ENCODE measurements at places on chromosomes 3 and 15. TPM values are rescaled to one million over a fixed set of nuclear protein-coding genes. Genes with fewer than 3 reads are reported as not detected.

- DNase-seq, result no peak
These were observed 50.4 kb upstream of the LARS2 start for GRCh38 chr3:45337839-45338470.

- no peak for DNase-seq
These were observed 48.2 kb downstream of the TBL1XR1 start for GRCh38 chr3:177149106-177149505.

GRCh38 chr15:75167588-75168350 is 33.9 kb upstream of the C15orf39 start:
- DNase-seq, result no peak

- no peak for DNase-seq
These were observed 33.2 kb downstream of the MTMR10 start for GRCh38 chr15:30958219-30958618.

The GPR176 gene
- total RNA-seq, result 2.2 TPM

Measured in colonic mucosa (tissue), 4 donors.